ENCODE measurements at places on chromosomes 5 and 9.

GRCh38 chr9:126755317-126755875, 49.4 kb upstream of the ZBTB43 start:
- DNase-seq: no peak

- no peak for DNase-seq
Observed at GRCh38 chr5:34817558-34818351, 21.2 kb upstream of the TTC23L start.

DNA sequence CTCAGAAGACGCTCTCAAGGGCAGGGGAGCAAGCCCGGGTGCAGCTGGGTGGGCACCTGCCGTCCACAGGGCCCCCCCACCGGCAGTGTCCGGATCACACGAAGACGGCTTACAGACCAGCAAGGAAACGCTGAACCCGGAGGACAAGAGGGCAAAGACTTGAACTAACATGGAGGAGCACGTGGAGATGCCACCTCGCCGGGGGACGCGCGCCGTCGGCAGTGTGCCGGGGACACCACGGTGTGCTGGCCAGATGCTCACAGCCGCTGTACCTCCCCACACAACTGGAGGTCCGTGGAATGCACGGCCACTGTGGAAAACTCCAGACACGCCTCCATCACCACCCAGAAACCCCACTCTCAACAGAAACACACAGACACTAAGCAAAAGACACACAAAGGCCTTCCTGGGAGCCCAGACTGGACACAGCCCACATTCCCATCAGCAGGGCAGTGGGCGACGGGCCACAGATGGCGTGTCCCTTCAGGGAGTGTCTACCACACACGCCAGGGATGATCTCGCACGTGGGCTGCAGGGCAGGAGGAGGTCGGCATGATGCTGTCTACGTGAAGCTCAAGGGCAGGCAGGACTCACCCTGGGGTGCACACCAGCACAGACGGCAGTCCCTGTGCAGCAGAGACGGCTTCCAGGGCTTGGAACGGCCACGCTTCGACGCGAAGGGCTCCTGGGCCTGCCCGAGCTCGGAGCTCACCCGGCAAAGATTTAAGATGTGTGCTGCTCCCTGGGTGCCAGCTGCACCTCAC, 8.6 kb upstream of the SLC12A7 start:
- no peak for DNase-seq

DNA sequence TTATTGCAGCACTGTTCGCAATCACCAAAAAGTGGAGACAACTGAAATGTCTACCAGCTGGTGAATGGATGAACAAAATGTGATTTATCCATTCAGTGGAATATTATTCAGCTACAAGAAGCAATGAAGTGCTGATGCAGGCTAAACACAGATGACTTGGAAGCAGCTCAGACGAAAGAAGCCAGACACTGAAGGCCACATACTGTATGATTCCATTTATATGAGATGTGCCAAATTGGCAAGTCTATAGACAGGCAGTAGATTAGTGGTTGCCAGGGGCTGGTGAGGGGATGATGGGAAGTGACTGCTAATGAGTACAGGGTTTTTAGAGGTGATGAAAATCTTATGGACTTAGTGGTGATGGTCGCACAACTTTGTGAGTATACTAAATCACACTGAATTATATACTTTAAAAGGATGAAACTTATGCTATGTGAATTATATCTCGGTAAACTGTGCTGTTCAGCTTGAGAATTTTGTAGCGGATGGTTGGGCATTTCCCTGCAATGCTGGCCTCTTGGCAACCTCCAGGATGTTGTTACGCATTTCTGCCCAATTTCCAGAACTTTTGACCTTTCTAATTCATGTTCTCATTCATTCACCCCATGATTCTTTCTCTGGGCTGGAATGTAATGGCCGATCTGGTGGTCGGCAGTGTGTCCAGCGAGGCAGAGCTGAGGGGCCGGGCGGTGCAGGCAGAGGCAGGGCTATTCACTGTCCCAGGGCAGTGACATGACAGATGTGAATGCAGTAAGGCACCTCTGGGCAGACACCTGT, 22.0 kb upstream of the WNK2 start:
- DNase-seq: no peak
